Amniotic stem cell (primary cell): ENCODE measurements at places on chromosomes 6 and 20.
A peak's percentile ranks its signal among the peaks of the same experiment; 100 is the strongest.

- DNase-seq, result no peak
These were observed 1.4 kb upstream of the MANBAL start for GRCh38 chr20:37288091-37288490.

DNA sequence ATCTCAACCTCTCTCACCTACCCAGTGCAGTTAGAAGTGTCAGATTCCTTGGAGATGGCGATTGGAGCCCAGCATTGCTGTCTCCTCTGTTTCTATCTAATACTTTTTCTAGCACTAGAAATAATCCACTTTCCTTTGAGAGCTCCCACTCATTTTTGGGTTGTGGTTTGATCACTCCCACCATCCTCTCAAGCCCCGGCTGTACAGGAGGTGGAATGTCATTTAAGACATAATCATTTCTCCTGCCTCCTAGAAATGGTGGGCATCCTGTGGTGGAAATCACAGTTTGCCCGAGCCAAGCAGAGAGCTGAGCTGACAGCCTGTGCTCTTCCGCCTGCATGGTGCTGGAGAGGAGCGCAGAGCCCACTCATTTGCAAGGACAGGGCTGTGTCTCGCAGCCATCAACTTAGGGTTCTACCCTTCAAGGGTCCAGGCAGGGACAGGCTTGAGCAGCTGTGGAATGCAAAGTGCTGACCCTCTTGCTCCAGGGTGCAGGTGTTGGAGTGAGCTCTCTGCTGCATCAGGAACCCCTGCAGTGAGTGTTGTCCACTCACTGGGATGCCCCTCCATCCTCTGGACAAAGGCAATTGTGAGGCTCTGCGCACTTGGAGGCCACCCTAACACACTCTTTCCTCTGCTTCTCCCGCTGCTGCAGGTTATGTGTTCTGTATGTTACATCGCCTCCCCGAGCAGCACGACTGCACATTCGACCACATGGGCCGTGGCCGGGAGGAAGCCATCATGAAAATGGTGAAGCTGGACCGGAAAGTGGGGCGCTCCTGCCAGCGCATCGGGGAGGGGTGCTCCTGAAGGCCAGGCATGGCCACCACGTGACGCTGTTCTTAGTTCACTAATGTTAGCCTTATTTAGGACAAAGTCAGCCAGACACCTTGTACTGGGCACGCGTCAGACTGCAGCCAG lies 332.3 kb downstream of the ZFAND3 start:
- DNase-seq, result no peak

DNA sequence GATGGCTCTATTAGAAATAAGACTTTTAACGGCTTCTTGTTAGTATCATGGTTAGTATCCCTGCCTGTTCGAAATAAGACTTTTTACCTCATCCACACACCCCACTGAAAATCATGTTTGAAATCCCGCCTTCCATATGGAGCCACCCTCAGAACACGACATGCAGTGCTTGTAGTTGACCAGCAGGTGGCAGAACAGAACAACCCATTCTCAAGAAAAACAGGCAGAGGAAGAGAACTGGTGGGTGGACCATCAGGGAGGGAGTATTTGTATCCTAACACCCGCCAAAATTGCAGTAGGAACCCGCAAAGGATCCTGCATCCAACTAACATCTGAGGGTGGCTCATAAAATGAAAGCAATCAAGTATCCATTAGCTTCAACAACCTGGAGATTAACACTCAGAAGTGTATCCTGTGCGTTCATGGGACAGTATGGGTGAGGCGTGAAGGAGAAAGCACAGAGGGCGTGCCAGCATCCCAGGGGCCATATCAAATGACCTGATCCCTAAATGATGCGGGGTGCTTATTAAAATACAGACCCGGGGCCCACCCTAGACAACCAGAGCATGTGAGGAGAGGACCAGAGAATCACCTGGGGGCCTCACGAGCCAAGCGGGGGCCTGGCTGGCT lies 89.6 kb upstream of the NHSL1 start:
- peak; percentile 21 for DNase-seq

GRCh38 chr20:58691773-58692578 lies 624 bp upstream of the NPEPL1 start:
- no peak for DNase-seq
